B cell (primary cell): ENCODE measurements at places on chromosomes 12 and 14. TPM values are rescaled to one million over a fixed set of nuclear protein-coding genes. Genes with fewer than 3 reads are reported as not detected.

GOLT1B gene
- 25.1 and 26.3 TPM in 2 replicates for total RNA-seq

FOXA1 gene
- not detected in 2 replicates for total RNA-seq

FBXL14 gene
- total RNA-seq: 33.9 and 37.3 TPM in 2 replicates

RECQL gene
- total RNA-seq: 54.8 and 56.3 TPM in 2 replicates

VWF gene
- not detected in 2 replicates for total RNA-seq

PRH1 gene
- 33.6 and 39.7 TPM in 2 replicates for total RNA-seq

RNASE7 gene
- not detected in 2 replicates for total RNA-seq

DLK1 gene
- total RNA-seq: not detected in 2 replicates

GPR68 gene
- total RNA-seq: 0.34 and 0.53 TPM in 2 replicates
